Activated CD8-positive, alpha-beta memory T cell treated with anti-CD3 and anti-CD28 coated beads for 24 hours (primary cell): ENCODE measurements at places on chromosomes 1 and 21.
A peak's percentile ranks its signal among the peaks of the same experiment; 100 is the strongest.

- no peak for DNase-seq
These were observed 22.0 kb downstream of the MYOM3 start for GRCh38 chr1:24089743-24090555.

GRCh38 chr1:199573047-199573446 lies 454.5 kb upstream of the NR5A2 start:
- no peak for DNase-seq

- no peak for DNase-seq
These were observed 32.9 kb downstream of the FAM78B start for GRCh38 chr1:166133857-166134256.

DNA sequence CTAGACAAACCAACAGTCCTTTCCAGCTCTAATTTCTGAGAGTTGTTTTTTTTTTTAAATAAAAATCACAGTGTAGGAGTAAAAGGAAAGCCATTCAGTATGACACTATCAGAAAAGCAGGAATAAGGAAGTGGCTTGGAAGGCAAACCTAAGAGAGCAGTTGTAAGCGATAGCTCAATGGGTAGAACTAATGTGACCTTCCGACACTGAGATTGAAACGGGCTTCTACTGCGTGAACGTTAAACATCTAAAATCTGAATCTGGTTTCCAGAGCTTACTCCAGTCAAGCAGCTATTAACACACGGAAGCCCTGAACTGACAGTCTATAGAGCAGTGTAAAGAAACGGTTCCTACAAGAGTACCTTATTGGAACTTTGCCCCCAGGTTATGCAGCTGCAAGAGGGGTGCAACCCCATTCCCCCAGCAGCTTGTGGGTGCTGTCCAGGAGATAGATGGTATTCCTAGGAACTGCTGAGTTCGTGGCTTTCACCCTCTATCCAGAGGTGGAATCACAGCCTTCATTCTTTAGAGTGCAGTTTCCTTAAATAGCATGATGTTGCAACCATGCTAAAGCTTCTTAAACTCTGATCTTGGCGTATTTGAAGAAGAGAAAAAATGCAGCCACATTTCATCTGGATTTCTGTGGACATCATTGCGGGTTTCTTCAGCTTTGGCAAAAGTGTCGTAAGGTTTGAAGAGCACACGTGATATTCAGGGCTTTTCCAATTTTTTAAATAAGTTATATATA lies 3.3 kb upstream of the IRF2BP2 start:
- no peak for DNase-seq

- DNase-seq = no peak
These were observed 17.6 kb downstream of the CLCA2 start for GRCh38 chr1:86441581-86441980.

DNA sequence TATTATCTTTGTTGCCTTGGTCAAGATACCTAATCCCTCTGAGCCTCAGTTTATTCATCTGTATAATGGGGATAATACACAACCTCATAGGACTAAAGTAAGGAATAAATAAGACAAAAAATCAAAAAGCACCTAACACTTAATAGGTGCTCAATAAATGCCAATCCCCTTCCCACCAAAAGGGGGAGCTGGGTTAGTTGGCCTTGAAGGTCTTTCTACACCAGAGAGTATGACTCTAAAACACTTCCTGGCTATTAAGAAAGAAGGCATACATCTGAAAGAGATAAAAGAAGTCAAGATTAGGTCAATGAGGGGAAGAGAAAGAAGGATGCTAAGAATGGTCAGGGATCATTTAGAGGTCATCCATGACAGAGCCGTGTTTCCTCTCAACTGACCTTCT lies 11.1 kb downstream of the VSIG8 start:
- no peak for DNase-seq

GRCh38 chr1:59990470-59990869 lies 63.9 kb upstream of the CYP2J2 start:
- DNase-seq = no peak

DNA sequence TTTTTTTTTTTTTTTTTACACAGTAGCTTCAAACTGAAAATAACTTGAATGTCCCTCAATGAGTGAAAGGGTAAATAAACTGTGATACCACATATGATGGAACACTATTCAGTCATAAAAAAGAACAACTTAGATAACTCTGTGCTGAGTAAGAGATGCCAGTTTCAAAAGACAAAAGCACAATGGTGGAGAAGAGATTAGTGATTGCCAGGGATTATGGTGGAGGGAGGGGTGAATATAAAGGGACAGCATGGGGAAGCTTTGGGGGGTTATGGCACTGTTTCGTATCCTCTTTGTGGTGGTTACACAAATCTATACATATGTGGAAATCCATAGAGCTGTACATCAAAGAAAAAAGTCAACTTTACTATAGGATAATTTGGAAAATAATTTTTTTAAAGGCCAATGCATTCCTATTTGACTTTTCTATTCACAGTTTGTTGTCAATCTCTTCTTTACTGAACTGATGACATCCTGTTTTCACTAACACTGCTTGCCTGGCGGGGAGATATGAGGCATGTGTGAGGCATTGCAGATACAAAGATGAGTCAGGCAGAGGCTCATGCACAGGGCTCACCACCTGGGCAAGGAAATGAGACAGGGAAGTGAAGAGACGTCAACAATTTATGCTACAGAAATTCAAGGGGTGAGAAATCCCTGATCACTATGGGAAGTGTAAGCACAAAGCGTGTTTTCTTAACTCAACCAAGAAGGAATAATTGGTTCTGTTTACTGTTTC lies 302.7 kb downstream of the DUSP10 start:
- DNase-seq = peak; percentile 70

DNA sequence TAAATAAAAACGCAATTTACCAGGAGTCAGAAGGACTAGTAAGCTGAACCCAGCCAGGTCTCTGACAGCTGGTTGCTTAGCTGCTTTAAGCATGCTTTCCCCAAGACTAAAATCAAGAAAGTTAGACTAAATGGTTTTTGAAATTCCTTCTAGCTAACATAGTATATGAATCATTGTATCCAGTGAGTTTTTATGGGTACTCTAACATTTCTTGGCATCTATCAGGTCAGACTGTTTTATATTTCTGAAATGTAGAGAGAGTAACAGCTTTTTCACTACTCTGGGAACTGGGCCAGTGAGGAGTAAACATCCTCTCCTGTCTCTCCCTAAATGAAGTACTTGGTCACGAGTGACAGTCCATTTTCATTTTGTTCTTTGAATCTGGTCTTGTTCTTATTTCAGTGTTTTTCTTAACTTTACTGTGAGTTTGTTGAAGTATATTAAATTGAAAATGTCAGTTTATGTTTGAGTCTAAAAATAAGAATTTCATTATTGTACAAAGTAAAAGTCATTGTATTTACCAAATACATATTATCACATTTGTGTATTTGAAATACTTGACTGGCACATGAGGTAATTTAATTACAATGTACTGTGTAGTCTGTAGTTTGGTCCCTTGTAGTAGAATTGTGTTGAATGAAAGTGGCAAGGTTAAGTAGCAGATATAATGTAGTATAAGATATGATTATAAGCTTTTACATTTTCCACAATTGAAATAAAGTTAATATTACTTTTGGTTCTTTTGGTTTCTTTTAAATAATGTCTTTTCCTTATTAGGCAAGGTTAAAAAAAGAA lies 47.6 kb downstream of the PKN2 start:
- no peak for DNase-seq

DNA sequence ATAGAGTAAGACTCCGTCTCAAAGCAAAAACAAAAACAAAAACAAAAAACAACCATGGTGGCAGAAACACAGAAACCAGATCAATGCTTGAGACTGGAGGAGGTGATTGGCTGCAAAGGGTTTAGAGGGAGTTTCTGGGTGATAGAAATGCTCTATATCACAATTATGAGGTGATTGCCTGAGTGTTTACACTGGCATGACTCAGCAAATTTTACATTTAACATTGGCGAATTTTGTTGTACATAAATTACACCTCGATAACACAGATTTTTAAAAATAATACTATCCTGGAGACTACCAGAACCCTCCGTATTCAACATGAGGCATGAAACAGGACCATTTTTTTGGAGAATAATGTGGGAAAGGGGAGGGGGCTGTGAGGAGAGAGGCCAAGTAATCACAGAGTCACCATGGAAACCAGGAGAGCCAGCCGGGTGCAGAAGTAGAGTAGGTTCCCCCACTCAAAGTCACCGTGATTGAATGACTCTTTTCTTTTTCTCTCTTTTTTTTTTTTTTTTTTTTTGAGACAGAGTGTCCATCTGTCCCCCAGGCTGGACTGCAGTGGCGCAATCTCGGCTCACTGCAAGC lies 24.3 kb downstream of the HEYL start:
- no peak for DNase-seq

DNA sequence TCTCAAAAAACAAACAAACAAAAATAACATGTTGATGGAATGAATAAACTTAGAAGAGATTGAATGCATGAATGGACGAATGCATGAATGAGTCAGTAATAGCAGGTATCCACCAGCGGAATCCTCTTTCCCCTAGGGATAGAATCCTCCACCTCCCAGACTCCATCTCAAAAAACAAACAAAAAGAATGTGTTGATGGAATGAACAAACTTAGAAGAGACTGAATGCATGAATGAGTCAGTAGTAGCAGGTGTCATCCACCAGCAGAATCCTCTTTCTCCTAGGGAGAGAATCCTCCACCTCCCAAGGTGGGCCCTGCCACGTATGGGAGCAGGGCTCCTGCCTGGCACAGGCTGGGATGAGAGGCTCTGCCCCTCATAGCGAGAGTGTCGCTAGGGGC lies 26.8 kb upstream of the RNF19B start:
- DNase-seq = no peak

DNA sequence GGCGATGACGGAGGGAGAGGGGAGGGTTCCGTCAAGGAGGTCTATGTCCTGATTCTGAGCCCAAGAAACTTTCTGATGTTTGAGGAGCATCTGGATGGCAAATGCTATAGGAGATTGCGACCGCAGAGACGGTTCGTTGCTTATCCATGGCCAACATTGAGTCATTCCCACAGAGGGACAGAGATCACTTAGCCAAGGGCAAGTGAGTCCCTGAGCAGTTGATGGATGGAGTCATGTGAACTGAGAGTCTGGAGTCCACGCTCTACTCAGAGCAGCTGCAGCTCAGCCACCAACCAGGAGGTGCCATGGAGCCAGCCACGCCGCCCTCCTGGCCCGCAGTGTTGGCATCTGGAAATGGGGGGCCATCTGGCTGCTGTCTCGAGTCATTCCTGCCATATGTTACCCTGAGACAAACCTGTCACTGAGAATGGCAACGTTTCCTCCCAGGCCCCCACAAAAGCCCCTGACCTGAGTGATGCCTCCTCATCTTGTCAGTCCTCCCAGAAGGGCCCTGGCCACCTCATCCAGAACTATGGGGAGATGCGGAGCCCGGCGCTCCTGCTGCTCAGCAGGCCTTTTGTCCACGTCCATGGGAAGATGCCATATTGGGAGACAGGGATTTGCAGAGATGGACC lies 58.6 kb downstream of the ATP5PO start:
- DNase-seq = no peak

- DNase-seq = no peak
These were observed 89.3 kb upstream of the AKT3 start for GRCh38 chr1:243939167-243939848.

DNA sequence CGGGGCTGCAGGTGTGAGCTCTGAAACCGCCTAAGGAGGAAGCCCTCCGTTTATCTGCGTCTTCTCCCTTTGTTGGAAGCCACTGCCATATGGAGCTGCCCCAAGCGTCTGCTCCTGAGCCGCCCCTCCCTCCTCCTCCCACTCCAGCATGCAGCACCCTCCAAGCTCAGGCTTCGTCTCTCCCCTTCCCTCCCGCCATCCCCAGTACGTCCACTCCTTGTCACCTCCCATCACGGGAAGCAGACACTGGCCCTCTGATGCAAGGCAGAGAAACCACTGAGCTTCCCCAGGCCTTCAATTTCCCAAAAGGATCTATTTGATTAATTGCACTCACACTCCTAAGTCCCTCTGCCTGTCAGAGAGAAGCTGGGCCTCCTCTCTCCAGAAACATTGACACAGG lies 52.5 kb downstream of the NFASC start:
- DNase-seq = no peak

DNA sequence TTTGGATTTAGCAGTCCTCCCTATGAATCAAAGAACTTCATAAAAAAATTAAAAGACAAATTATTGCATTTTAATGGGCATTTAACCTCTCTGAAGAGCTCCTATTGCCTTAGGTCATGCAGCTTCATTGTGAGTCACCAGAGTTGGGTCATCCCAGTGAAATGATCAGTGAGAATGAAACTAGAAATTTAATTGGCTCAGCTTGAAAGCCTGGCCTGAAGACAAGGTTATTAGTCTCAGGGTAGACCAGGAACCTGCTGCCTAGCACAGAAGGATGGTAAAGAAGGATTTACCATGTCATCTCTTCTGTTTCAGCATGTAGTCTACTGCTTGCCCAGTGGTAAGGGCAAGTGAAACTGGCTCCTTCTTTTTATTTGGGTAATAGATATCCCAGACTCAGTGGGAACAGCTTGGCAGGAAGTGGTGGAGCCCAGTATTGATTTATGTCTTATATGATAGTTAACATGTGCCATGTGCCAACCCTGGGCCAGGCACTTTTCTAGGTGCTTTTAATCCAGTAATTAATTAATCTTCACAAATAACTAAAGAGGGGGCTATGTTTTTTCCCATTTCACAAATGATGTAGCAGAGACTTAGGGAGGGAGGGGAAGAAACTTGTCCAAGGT lies 23.6 kb downstream of the LAMC2 start:
- no peak for DNase-seq

GRCh38 chr1:240468656-240469055 lies 143.3 kb downstream of the GREM2 start:
- no peak for DNase-seq

GRCh38 chr1:29177022-29177705 lies 4.5 kb downstream of the SRSF4 start:
- peak; percentile 52 for DNase-seq

- no peak for DNase-seq
These were observed 503.8 kb upstream of the PLXNA2 start for GRCh38 chr1:208747979-208748378.

DNA sequence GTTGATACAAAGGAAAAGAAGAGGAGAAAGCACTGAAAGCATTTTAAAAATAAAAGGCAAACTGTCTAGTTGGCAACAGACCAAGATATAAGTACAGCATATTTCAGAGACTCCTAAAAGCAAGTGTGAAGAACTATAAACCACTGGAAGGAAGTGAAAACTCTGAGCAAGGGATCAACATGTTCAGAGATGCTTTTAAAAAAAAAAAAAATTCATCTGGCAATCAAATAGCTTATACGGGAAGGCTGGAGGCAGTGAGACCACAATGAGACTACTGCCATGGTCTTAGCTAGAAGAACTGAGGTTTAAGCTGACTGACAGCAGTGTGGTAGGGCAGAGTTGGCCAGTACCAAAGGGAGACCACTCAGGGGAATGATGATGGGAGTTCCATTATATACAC lies 124.3 kb downstream of the VAV3 start:
- no peak for DNase-seq

GRCh38 chr21:38181096-38181495 lies 75.7 kb upstream of the KCNJ15 start:
- DNase-seq = no peak
